ENCODE measurements at places on chromosomes 7 and 10. TPM values are rescaled to one million over a fixed set of nuclear protein-coding genes. Genes with fewer than 3 reads are reported as not detected.

DNA sequence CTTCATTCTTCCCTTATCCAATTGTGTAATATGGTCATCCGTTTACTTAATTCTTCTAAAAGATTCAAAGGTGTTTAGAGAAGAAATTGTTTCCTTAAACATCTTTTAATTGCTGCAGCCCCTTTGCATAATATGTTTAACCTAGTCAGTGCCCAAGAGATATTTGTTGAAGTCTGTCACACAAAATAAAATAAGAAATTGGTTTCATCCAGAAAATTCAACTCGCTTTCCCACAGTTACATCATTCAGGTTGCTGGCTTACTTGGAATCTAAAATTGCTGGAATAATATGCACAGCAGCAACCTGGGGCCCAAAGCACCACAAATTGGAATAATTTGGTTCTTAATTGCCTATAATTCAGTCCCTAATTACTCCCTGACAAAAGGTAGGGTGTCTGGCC is 155.1 kb upstream of the ETV1 start:
- DNase-seq, result no peak

DNA sequence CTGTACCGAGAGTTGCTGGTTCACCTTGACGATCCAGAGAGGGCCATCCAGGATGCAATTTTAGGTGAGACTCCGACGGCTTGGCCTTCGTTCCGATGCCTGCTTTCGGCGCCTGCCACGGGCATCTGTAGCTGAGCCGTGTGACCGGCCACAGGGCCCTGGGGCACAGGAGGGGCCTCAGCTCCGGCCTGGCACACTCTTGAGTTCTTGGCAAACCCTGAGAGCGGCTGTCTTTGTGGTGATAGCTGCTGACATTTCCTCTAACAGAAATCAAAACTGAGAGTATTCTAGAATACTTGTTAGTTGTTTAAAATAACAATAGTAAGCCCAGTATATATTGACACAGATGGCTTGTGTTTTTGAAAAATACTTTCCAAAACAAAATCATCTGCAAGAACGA is 52.2 kb upstream of the SUN1 start:
- no peak for DNase-seq

DNA sequence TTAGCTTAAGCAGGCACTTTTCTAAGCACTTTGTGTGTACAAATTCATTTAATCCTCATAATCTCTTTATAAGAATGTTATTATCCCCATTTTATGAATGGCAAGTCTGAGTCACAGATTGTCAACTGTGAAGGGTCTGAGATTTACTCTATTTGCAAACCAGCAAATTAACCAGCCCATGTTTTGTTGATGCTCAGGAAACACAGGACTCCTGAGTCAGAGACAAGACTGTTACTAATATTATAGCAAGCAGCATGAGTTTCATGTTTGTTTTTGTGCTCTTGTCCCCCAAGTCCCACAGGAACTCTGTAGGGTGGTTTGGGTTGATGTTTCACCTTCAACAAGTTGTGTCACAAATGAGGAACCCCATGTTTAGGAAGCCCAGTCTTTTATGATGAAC is 182.0 kb upstream of the PPP1R3A start:
- DNase-seq, result no peak

DNA sequence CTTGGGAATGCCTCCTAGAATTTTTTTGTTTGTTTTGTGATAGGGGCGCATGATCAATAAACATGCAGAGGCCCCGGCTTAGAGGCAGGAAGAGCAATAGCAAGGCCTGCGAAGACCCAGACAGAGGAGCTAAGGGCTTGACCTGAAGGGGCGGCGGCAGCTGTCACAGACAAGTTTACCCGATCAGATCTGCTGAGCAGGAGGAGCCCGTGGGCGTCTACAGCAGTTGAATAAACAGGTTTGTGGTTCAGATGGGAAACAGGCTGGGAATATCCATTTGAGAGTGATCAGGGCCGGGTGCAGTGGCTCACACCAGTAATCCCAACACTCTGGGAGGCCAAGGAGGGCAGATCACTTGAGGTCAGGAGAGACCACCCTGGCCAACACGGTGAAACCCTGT is 126.0 kb upstream of the CALN1 start:
- no peak for DNase-seq

GRCh38 chr7:88071994-88072714 is 138.1 kb downstream of the ADAM22 start:
- DNase-seq, result no peak

DNA sequence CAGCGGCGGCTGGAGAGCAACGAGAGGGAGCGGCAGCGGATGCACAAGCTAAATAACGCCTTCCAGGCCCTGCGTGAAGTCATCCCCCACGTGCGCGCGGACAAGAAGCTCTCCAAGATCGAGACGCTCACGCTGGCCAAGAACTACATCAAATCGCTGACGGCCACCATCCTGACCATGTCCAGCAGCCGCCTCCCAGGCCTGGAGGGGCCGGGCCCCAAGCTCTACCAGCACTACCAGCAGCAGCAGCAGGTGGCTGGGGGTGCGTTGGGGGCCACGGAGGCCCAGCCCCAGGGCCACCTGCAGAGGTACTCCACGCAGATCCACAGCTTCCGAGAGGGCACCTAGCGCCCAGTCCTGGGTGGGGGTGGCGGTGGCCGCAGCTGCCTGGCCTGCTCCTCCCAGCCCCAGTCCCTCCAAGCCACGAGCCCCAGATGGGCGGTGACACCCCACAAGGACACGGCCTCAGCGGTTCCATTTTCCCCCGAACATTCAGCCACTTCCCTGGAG is 1.3 kb downstream of the BHLHA15 start:
- DNase-seq, result no peak

Gene WEE2
- total RNA-seq, result not detected

Gene MORN4
- 31.4 TPM for total RNA-seq

Gene NACAD
- total RNA-seq, result 125 TPM
